NCI-H446 (cell line): ENCODE measurements at places on chromosomes 2 and 18.

DNA sequence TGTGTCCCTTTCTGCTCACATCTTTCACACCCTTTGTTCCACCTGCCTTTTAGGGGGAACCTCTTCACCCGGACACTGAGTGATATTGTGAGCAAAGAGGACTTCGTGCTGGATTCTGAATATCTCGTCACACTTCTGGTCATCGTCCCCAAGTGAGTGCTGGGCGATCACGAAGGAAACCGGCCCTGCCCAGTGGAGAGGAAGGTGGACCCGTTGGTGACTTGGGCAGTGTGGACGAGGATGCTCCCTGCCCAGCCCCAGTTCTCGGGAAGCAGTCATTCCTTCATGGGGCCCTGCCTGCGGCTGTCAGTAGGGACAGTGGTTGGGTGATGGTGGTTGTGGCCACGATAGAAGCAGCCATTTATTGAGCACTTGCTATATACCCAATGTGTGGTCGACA lies 40.8 kb downstream of the PDIA6 start:
- no peak for DNase-seq

GRCh38 chr2:9370746-9371145 lies 52.6 kb downstream of the ITGB1BP1 start:
- no peak for DNase-seq

- DNase-seq: no peak
Observed at GRCh38 chr2:85698184-85698879, 4.2 kb downstream of the GNLY start.

DNA sequence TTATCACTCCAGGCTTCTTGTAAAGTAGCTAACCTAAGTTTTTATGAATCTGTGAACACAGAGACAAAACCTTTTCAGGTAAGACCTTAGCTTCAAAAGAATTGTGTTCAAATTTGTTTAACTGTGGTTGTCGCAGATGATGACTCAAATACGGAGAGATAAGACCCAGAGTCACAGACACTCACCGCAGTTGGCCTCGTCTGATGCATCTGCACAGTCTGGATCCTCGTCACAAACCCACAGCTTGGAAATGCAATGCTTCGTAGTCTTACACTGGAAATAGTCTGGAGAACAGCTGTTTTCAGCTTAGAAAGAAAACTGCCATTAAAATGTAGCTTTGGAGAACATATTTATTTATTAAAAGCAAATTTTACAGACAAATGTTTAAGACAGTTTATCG lies 1662.1 kb upstream of the NXPH2 start:
- DNase-seq: no peak

DNA sequence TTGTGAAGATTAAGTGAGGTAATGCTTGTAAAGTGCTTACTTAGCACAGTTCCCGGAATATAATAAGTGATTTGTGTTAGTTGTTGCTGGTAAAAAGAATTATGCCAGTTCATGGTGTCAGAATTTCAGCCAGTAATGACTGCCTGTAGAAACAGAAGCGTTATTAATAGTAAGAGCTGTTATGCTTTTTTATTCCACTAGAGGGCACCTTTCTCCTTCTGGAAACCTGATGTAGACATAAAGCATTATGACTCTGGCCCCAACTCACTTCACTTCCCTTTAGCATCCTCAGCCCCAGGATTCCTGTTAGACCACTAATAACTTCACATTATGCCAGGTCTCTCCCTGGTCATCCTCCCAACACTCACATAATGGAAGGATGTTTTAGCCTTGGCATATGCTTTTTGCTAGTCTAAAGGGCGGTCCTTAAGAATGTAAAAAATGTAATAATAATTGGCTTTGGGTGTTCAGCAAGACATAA lies 34.9 kb downstream of the C18orf54 start:
- peak; percentile 77 for DNase-seq

DNA sequence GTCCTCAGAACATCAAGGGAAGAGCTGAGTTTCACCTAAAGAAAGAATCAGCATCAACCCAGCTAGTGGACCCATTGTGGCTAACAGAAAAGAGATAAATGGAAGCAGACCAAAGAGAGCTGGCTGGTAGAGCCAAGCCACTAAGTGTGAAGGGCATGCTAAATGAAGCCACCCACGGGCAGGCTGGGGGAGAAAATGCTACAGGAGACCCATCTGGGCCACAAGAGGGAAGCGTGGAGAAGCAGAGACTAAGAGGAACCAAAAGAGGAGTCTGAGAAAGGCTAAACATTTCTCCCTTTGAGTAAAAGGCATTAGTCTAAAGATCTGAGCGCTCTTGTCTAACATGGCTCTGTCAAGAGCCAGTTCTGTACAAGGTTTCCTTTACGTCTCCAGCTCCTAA lies 15.8 kb downstream of the CWC22 start:
- no peak for DNase-seq

DNA sequence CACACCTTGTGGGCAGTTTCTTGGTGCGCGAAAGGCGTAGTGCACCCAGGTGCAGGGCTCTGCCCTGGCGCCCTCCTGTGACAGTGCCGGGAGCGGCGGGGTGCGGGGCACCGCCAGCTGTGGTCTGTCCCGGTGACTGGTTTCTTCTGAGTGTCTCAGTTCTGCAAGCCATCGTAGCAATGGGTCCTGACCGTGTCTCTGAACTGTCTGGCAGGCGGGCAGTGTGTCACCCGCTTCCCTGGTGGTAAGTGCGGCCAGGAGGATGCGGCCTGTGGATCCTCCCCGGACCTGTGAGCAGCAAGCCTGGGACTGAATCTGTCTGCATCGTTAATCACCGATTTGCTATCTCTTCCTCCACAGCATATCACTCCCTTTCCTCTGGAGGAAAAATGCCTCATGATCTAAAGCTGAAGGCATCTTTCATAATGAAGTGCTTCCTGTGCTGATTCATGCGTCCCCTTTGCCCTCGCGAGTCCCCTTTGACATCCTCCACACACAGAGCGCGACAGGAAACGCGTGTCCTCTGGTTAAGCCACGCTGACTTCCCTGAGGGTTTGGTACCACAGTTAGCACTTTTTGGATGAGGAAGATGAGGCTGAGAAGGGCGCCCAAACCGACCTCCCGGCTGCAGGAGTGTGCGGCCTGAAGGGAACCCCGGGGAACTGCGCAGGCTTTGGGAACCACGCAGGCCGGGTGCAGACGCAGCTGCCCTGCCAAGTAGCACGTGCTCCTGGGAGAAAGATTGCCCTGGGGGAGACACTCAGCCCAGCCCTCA lies 416.0 kb upstream of the HS6ST1 start:
- no peak for DNase-seq

DNA sequence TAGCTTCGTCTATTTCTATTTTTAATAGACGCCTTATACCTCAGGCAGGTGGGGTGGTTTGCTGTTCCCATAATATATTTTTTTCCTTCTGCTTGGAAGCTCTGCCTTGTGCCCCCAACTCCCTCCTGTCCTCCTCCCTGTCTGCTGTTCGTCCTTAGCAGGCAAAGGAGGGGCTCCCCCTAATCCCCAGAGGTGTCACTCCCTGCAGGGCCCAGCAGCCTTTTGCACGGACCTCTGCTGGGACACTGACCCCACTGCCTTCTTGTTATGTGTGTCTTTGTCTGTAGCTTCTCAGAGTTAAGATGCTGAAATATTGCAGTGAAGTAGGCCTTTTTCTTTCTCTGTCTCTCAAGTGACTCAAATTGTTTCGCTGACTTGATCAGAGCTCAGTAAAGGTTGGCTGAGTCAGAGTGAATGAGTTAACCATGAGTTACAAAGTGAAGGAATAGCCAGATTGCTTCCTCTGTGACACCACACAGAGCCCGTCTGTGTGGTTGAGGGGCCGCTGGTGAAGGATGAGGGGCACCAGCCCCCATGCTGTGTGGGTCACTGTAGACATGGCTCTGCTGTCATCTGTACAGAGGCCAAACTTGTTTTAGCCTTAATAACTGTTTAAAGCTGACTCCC lies 47.7 kb downstream of the PRKCE start:
- no peak for DNase-seq

- DNase-seq: no peak
Observed at GRCh38 chr2:84686783-84687476, 170.6 kb downstream of the DNAH6 start.

- DNase-seq: no peak
Observed at GRCh38 chr2:188338463-188338862, 46.8 kb downstream of the GULP1 start.

DNA sequence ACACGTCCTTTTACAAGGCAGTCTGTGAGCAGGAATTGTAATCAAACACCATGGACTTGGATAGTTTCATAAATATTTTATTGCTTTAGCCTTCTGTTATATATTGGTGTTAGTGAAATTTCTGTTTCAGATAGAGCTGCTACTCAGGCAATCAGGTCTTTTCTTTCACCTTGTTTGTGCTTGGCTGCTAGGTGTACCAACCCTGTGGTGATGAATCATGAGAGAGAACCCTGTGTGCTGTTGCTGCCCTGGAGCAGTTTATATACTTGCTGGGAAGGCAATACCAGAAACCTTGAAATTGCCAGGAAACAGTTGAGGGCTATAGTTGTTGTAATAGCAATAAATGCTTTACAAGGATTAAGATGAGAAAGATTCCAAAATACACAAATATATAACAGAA lies 84.5 kb downstream of the FSHR start:
- no peak for DNase-seq

DNA sequence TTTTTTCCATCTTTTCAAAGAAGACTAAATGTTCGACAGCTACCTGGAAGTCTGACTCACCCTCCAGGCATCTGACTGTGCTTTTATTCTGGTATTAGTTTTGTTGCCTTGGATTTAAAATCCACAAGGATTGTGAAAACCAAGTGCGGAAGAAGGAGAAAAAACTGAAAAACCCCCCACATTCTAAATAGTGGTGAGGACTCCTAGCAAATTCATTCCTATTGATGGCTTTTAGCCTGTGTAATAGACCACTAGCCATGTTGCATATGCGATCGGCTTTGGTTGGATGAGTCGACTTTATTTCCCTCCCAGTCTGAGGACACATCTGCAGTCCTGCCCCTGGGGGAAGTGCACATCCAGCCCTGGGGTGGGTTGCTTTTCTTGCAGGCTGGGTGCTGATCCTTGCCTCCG lies 16.9 kb downstream of the LDLRAD4 start:
- no peak for DNase-seq

- no peak for DNase-seq
Observed at GRCh38 chr2:164948540-164948939, 6.8 kb downstream of the SLC38A11 start.

GRCh38 chr2:165698444-165698884 lies 95.6 kb downstream of the GALNT3 start:
- DNase-seq: peak; percentile 80

DNA sequence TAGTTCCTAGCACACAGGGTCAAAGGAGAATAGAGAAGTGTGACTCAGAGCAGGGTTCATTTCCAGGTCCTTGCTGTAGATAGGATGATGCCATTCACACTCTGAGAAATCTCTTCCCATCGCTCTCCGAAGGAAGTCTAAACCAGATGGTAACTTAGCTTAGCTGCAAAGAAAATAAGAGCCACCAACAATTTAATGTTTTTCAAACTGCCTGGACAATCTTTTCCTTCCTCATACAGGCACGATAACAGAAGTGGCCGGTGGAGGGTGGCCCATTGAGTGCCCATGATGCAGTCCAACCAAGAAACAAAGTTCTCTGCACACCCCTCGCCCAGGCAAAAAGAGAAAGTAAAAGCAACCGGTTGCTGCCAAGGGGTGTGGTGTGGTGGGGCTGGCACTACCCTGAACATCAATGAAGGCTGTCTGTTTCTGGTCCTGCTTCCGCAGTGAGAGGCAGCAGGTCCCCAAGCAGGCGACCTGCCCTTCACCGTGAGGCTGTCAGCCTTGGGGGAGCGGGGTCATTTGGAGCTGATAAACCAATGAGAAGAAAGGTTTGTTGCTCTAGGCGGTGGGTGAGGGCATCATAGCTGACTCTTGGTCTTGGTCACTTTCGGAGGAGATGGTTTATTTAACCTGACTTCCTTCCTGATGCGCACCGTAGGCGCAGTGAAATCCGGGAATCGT lies 105.6 kb upstream of the CD302 start:
- DNase-seq: no peak

- no peak for DNase-seq
Observed at GRCh38 chr2:68714866-68715265, 19.7 kb upstream of the ARHGAP25 start.

DNA sequence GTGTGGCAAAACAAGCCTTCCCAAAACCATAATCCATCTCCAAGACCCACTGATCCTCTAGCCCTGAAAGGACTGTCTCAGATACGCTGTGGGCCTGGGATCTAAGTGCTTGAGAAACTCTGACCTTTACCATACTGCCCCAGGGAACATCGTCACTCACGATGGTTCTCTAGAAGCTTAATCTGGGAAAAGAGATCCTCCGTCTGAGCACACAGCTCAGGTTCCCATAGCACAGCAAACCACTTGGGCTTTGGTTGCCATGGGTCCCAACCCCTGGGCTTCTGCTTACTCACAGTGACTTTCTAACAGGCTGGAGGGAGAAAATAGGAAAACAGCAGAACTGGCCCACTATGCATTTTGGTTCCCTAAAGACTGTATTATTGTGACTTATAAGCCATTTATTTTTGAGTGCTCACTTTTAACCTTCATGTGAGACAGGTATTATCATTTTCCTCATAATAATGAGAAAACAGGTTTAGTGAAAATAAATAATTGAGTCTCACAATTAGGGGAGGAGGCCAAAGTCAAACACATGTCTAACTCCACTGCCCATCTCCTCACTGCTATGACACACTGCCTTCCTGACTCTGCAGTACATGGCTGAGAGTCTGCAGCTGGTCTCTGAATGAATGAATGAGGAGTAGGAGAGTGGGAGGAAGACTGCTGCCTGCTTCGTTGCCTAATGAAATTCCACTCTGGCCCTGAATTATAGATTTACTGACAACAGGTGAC lies 46.7 kb downstream of the REEP1 start:
- DNase-seq: no peak

- no peak for DNase-seq
Observed at GRCh38 chr2:73822276-73822675, 6.5 kb upstream of the STAMBP start.

DNA sequence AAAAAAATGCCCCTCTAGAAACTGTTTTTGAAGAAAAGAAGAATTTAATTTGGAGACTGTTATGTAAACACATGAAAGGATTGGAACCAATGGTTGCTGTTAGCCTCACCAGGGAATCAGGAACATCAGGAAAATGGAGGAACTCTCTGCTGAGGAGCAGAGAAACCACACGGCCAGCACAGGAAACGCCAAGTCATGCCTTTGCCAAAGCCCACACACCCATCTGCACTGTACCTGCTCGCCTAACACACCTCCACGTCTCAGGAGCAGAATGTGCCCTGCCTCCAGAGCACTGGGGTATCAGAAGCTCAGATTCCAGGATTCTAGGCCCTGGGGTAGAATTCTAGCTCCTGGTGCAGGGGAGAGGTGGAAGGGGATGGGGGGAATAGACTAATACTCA lies 9.8 kb upstream of the SCYGR1 start:
- no peak for DNase-seq

DNA sequence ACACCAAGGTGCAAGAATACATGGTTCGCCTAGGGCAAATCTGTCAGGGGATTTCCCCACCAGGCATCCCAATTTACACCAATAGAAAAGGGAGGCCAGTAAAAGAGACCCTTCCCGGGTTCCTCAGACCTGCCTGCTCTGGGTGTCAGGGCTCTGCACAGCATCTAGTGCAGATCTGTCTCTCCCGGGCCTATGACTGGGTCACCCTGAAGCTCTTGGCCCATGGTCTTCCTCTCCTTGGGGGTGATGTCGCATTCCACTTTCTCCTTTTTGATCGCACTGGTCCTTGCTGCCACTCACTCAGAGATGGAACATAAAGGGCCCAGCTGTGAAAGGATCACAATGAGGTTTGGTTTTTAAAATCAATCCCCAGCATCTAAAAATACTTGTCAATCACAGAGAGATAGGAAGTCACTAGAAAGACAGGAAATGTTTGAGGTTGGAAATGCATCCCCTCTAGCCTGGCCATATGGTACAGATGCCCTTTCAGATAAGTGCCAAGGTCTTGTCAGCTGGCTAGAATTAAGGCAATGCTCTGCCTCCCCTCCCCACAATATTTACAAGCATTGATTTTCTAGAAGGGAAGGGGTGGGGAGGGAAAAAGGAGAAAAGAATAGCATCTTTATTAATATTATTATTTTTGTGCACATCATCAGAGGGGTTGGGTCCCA lies 34.9 kb upstream of the AFTPH start:
- no peak for DNase-seq
